CD4-positive, alpha-beta T cell (primary cell): ENCODE measurements at places on chromosomes 4 and X. TPM values are rescaled to one million over a fixed set of nuclear protein-coding genes. Genes with fewer than 3 reads are reported as not detected.

SPIN2A gene
- 1.1 TPM for total RNA-seq

TMSB15C gene
- total RNA-seq: 4.1 TPM

- DNase-seq: no peak
- H3K36me3 ChIP-seq: no peaks in the 10 kb centered on the region
- no peak overlapping the region for H3K27ac ChIP-seq
- H3K4me3 ChIP-seq: no peak overlapping the region
- no peaks in the 10 kb centered on the region for H3K27me3 ChIP-seq
Measured at GRCh38 chr4:125368671-125369081, 53.9 kb downstream of the FAT4 start.

DNA sequence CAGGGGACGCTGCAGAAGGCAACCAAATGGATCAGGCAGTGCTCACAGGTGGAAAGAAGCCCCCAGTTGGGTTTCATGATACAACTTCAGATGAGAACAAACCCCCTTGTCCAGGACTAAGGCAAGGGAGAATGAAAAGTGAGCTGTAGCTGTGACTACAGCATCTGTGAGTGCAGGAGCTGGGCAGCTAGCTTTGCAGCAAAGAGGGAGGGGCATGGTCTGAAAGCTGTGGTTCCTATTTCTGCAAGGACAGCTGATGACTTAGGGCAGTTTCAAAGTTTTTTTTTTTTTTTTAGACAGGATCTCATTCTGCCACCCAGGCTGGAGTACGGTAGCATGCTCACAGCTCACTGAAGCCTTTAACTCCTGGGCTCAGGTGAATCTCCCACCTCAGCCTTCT, 1317.4 kb upstream of the DIAPH2 start:
- no peak for DNase-seq
- no peaks in the 10 kb centered on the region for H3K27me3 ChIP-seq
- no peak overlapping the region for H3K27ac ChIP-seq

- no peaks in the 10 kb centered on the region for H3K36me3 ChIP-seq
- H3K27ac ChIP-seq: no peak overlapping the region
- H3K4me1 ChIP-seq: no peaks in the 10 kb centered on the region
- H3K4me3 ChIP-seq: no peak overlapping the region
- H3K27me3 ChIP-seq: no peaks in the 10 kb centered on the region
- DNase-seq: no peak
Measured at GRCh38 chr4:159689526-159689925, 586.6 kb downstream of the RAPGEF2 start.

DNA sequence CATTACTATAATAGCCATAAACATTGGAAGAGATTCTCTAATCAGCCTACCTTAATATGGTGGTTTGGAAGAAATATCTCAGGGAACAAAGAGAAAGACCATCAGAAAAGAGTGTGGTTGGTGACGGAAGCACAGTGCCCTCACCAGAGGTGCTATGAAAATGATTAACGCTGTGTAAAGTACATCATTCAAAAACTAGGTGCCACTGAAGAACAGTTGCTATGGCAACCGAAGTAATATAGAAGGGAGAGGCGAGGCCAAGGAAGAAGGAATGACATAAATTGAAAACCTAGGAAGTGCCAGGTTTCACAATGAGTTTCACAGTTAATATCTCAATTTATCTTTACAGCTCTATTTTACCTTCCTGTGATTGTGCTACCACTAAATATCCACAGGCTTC, 57.0 kb upstream of the ARSJ start:
- H3K27ac ChIP-seq: no peak overlapping the region
- no peaks in the 10 kb centered on the region for H3K36me3 ChIP-seq
- DNase-seq: no peak
- no peak overlapping the region for H3K4me3 ChIP-seq
- H3K4me1 ChIP-seq: peaks cover 4% of the 10 kb centered on the region
- H3K27me3 ChIP-seq: no peaks in the 10 kb centered on the region
